Stomach (tissue), 19 donors: ENCODE measurements at places on chromosomes 5 and 9. TPM values are rescaled to one million over a fixed set of nuclear protein-coding genes. Genes with fewer than 3 reads are reported as not detected.
A peak's percentile ranks its signal among the peaks of the same experiment; 100 is the strongest.

Gene TMEFF1
- not detected for polyA plus RNA-seq

Gene SELENOP
- 236 TPM for polyA plus RNA-seq

Gene NADK2
- polyA plus RNA-seq = 15.9 TPM

Gene GPX3
- polyA plus RNA-seq = 360 TPM

DNA sequence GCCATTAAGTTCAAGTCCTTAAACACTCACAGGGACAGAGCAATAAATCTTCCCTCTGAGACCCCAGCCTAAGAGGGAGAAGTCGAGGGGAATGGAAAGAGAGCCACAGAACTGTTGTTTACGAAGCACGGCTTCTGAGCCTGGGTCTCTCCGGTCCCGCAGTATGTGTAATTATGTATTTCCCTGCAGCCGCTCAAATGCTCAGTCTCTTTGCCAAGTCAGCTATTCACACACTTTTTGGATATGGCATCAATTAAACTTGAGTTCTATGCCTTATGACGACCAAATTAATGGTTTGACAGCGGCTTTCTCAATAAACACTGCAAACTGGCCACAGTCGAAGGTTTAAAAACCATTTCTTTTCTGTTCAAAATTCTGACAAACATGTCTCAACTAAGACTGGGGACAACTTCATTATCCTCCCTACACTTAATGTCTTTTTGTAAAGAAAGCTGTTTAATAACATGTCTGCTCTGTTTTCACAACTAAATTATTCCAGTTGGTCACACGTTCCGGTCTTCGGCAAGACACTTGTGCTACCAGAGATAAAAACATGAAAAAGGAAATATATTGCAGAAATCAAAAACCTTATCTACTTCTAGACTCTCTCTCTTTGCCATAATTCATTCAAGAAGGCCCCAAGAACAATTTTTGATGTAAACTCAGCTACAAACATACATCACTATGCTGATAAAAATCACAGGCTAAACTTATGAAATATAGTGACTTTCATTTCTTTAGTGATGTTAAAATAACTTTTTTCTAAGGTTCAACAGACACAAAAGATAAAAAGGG is 203.2 kb downstream of the GAPVD1 start:
- H3K27me3 ChIP-seq = no peaks in the 10 kb centered on the region
- H3K4me3 ChIP-seq = no peak overlapping the region
- H3K27ac ChIP-seq = no peak overlapping the region
- DNase-seq = no peak
- H3K36me3 ChIP-seq = peaks cover 4% of the 10 kb centered on the region

- no peak for DNase-seq
- H3K4me1 ChIP-seq = no peaks in the 10 kb centered on the region
- H3K36me3 ChIP-seq = peaks cover 84% of the 10 kb centered on the region
- H3K27me3 ChIP-seq = no peaks in the 10 kb centered on the region
- no peak overlapping the region for H3K4me3 ChIP-seq
These were observed 95.5 kb downstream of the CAMSAP1 start for GRCh38 chr9:135811801-135812200.

DNA sequence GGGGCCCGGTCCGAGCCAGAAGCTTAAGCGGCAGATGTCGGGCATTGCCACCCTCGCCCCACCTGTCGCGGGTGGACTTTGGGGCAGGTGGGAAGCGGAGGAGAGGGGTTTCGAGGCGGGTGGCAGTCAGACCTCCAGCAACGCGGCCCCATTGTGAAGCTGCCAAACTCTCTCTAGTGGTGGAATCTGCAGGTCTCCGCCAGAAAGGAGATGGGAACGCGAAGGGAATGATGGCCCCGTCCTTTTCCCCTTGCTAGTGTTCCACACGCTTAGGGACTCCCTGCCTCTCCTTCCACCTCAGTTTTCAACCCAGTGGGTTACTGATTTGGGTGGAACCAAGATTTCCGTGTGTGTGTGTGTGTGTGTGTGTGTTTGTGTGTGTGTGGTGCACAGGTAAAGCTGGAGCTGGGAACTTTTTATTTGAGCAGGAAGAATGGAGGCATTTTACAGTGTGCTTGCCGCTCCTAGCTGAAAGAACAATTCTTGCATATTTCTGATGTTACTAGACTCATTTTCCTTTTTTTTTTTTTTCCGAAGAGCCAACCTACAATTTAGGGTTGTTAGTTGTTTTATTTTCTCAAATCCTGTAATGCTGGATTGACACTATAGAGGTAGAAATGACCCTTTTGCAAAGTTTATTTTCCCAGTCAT is 1.3 kb downstream of the MACIR start:
- DNase-seq = no peak
- H3K4me1 ChIP-seq = peaks cover 5% of the 10 kb centered on the region
- H3K4me3 ChIP-seq = peak overlapping the region; percentile 86
- peak overlapping the region; percentile 90 for H3K27ac ChIP-seq

DNA sequence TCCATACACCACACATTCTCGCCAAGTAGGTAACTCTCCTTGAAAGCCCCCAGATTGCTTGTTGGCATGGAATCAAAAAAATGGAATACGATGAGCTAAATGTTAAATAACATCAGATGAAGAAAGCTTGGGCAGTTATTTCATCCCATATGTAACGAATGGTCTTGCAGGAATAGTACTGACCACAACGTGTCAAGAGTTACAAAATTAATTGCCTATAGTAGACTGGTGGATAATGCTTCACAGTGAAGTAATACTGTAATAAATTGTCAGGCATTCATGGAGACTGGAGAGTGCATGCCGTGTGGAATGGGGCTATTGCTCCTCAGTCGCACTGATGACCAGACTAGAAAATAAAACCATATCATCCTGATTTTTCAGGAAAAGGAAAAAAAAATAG is 1628.7 kb downstream of the MAT2B start:
- DNase-seq = no peak
- H3K27ac ChIP-seq = no peak overlapping the region
- no peaks in the 10 kb centered on the region for H3K27me3 ChIP-seq
- H3K4me1 ChIP-seq = no peaks in the 10 kb centered on the region

DNA sequence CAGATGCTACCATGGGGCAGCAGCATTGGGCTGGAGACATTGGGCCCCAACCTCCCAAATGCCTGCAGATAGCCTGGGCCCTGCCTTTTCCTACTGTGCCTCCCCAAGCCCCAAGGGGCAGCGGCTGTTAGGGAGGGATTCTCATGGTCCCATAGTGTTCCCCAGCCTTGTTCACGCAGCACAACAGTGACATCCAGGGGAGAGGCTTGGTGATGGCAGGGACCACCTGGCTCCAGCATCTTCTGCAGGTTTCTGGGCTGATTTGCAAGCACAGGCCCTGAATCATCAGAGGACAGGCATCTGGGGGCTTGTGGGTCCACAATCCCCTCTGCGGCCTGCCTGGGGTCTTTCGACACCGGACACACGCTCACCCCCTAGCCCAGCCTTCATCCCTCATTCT is 354.6 kb downstream of the SLIT3 start:
- no peak overlapping the region for H3K27ac ChIP-seq
- no peak overlapping the region for H3K4me3 ChIP-seq
- no peaks in the 10 kb centered on the region for H3K36me3 ChIP-seq
- no peaks in the 10 kb centered on the region for H3K27me3 ChIP-seq

DNA sequence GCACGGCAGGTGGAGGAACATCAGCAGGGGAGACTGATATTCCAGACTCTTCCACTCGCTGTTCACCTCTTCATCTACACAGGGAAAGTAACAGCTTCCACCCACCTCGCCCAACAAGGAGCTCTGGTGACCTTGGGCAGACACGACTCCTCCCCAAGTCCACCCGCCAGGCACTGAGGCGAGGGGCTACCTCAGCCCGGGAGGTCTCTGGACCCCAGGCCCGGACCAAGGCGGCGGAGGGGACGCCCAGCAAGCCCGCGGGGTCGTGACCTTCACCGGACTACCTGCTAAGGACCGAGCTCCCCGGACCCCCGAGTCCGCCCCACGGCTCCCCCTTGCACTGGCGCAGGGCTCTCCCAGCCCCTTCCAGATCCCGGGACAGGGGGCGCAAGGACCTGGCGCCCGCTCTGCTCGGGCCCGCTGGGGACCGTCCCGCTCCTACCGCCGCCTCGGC is 70.2 kb upstream of the LPCAT1 start:
- H3K4me3 ChIP-seq = peak overlapping the region; percentile 60
- peak; percentile 33 for DNase-seq
- H3K4me1 ChIP-seq = peaks cover 13% of the 10 kb centered on the region
- peak overlapping the region; percentile 77 for H3K27ac ChIP-seq

Gene QSOX2
- polyA plus RNA-seq = 4.5 TPM

DNA sequence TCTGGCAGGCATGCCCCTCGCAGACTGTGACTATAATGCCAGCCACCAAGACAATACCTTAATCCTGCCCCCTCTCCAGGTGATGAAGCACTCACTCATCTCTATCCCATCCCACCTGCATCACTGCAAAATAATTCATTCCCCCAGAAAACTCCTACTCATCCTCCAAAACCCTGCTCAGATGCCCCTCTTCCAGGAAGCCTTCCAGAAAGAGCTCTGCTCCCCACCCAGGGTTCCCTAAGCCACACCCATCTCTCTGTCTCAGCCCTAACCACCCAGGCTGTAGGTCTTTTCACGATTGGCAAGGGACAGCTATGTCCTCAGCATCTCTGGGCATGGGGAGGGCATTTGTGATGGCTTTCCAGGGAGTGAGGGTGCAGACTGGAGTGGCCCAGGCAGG is 17.2 kb downstream of the NR5A1 start:
- H3K27me3 ChIP-seq = peaks cover 88% of the 10 kb centered on the region
- peaks cover 3% of the 10 kb centered on the region for H3K4me1 ChIP-seq
- no peak for DNase-seq
- no peak overlapping the region for H3K27ac ChIP-seq

Gene GNA14
- 0.81 TPM for polyA plus RNA-seq

Gene SLC34A1
- polyA plus RNA-seq = not detected

DNA sequence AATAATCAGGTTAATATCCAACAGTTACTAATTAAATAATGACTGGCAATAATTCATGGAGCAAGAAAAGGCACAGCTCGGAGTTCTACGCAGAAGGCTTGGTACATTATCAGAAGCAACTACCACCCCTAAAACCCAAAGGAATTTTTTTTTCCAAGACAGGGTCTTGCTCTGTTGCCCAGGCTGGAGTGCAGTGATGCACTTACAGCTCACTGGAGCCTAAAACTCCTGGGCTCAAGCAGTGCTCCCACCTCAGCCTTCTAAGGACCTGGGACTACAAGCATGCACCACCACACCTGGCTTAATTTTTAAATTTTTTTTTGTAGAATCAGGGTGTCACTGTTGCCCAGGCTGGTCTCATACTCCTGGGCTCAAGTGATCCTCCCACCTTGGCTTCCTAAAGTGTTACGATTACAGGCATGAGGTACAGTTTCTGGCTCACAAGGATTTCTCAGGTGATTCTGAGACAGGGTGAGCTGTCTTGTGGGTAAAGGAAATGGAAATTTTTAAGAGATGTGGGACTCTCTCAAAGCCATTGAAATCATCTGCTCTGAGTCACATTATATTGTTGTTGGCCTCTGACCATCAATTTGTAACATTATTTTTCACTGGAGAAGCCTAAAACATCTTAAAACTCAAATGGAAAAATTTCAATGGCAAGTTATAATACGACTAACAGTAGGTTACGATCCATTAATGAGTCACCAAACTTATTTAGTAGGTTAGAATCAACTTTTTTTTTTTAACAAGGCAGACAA is 19.7 kb upstream of the HSDL2 start:
- H3K36me3 ChIP-seq = no peaks in the 10 kb centered on the region
- H3K4me3 ChIP-seq = no peak overlapping the region
- DNase-seq = no peak
- no peaks in the 10 kb centered on the region for H3K27me3 ChIP-seq

Gene NSG2
- polyA plus RNA-seq = 0.75 TPM

- DNase-seq = no peak
- no peaks in the 10 kb centered on the region for H3K27me3 ChIP-seq
- no peak overlapping the region for H3K4me3 ChIP-seq
- no peaks in the 10 kb centered on the region for H3K36me3 ChIP-seq
- H3K4me1 ChIP-seq = no peaks in the 10 kb centered on the region
- no peak overlapping the region for H3K27ac ChIP-seq
These were observed 489.6 kb downstream of the MAN2A1 start for GRCh38 chr5:110179321-110179720.

- no peaks in the 10 kb centered on the region for H3K27me3 ChIP-seq
- no peak overlapping the region for H3K4me3 ChIP-seq
- peak; percentile 30 for DNase-seq
- no peaks in the 10 kb centered on the region for H3K36me3 ChIP-seq
These were observed 157.0 kb upstream of the TRPC7 start for GRCh38 chr5:136522217-136522956.

Gene LHX6
- polyA plus RNA-seq = 1.3 TPM

DNA sequence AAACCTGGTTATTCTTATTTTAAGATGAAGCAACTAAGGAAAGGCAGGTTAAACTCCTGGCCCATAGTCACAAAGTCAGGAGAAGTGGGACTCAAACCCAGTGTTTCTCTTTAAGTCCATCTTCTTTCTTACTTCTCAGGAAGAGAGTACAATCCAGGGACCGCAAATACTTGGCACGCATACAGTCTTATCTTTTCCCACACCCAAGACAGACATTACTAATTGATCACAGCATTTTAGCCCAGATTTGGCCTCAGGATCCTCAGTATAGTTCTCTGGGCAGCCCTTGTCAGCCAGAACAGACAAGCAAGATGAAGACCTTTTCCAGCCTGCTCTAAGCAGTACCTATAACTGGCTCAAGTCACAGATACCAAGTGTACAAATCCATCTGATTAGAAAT is 125.5 kb upstream of the RAI14 start:
- H3K4me3 ChIP-seq = no peak overlapping the region
- peaks cover 5% of the 10 kb centered on the region for H3K4me1 ChIP-seq
- H3K27ac ChIP-seq = no peak overlapping the region
- DNase-seq = no peak

Gene MAMDC4
- polyA plus RNA-seq = 11.2 TPM

DNA sequence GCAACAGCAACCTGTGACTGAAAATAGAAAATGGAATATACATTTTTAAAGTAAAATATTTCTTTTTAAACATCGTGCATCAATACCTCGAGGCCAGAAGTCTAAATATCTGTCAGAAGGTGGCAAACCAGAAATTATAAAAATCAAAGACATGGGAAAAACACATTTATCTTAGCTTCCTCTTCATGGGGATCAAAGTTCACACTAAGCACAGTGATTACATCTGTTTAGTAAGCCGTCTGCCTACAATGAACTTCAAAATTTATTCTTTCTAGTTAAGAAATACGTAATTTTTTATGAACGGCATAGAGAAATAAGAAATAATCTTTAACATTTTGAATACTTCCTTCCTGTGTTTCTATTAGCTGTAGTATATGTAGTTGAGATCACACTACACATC is 17.9 kb upstream of the SV2C start:
- no peak overlapping the region for H3K27ac ChIP-seq
- H3K36me3 ChIP-seq = no peaks in the 10 kb centered on the region
- no peak overlapping the region for H3K4me3 ChIP-seq
- no peaks in the 10 kb centered on the region for H3K4me1 ChIP-seq
- no peak for DNase-seq

Gene SCGB3A2
- polyA plus RNA-seq = not detected
